ENCODE measurements at places on chromosomes 13 and 19.

DNA sequence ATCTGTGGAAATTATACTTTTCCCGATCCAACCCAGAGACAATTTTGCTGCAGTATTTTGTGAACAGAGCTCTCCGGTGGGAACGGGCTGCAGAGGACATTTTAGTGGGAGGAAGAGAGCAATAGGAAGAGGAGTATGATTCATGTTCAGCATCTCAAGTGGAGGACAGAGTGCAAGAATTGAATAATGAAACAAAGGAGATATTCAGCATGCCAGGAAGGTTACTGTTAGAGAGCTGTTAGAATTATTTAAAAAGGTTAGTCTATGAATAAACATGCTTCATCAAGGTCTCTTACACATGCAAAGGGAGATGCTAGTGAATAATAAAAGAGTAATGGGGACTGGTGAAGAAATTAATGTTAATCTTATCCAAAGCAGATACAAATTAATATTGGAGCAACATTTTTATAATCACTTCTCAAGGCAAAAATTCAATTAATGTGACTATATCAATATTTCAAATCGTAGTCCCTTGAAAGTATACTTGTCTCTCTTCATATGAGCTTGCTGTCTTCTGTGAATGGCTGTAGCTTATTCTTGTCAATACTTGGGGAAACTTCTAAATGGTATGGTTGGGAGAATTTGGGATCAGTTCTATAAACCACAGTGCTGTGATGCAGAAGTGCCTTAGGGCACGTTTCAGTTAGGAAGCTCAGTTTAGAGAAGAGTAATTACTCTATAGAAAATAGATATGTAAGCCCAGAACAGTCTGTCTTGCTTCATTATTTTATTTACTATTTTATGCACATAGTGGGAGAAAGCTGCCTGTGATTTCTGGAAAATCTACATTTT is 1165.8 kb downstream of the OLFM4 start:
- no peak for DNase-seq

DNA sequence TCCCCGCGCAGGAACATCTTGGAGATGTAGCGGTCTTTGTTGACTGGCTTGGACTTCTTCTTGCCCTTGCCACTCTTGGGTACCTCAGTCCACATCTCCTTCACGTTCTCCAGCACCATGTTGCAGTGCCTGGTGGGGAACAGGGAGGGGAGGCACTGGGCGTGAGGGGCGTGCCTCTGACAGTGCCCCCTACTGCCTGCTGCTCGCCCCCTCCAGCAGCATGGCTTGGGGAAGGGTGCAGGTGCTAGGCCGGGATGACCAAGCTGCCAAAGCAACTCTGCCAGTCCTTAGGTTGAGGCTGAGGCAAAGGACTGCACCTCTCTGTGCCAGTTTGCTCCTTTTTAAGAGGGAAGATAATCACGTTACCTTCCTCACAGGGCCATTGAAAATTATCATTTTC is 4.2 kb downstream of the SNRPD2 start:
- DNase-seq: no peak

GRCh38 chr19:17090583-17090982 is 15.0 kb downstream of the MYO9B start:
- no peak for DNase-seq

- no peak for DNase-seq
These were observed 6.4 kb downstream of the NFIX start for GRCh38 chr19:13001502-13002165.

GRCh38 chr13:35961002-35961401 is 170.2 kb downstream of the DCLK1 start:
- no peak for DNase-seq

GRCh38 chr13:59527500-59527899 is 636.2 kb downstream of the DIAPH3 start:
- DNase-seq: no peak

- DNase-seq: no peak
These were observed 17.5 kb upstream of the PROZ start for GRCh38 chr13:113140677-113141600.

DNA sequence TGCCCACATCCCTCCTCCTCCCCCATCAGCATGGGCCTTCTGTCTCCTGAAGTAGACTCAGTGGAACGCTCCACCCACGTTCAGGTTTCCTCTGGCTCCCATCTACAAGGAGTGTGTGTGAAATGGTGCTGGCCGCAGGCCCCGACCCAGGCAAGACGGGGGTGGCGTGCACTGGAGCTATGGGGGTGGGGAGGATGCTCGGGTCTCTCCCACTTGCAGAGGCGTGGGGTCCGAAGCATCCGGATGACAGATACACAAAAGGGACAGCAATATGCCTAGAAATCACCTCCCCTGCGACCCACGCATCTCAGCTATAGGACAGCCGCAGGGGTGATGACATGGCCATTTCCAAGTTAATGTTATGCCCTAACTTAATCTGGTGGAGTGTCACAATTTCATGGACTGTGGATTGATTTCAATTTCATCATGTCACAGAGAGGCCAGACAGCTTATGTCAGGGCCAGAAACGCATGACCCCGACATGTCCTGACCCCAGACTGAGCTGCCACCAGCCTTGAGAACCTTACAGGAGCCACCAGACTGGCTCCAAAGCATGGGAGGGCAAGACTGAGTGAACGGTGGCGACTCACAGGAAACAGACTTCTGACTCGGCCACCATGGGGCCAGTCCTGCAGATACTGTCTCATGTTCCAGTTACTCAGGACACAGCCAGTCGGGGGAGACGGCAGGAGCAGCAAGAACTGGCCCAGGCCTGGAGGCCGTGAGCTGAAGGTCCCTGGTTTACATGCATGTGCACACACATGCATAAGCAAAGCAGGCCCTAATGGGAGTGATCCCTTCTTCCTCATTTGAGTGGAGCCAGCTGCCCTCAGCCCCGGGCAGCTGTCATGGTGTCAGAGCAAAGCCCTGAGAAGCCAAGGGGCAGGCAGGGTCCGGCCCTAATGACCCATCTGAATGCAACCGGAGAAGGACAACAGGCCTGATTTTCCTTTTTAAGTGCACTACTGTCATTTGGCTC is 82.2 kb downstream of the SLC7A1 start:
- DNase-seq: no peak

GRCh38 chr19:43789029-43789428 is 8.3 kb upstream of the KCNN4 start:
- DNase-seq: no peak

DNA sequence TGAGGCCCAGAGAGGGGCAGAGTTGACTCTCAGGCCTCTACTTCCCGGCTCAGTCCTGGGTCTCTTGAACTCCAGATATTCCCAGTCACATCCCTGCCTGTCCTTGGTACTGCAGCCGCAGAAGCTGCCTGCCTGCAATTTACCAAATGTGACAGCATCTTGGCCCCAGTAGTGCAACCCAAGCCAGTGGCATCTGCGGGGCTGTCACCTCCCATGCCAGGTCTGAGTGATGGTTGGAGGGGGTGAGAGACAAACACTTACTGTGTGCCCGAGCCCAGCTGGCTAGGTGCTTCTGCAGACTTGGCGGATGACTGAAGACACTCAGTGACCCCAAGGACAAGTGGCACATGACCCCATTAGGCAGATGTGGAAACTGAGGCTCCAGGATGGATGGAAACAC is 18.4 kb downstream of the ZNRF4 start:
- no peak for DNase-seq

GRCh38 chr19:44003461-44004009 is 778 bp downstream of the ZNF230 start:
- DNase-seq: no peak

DNA sequence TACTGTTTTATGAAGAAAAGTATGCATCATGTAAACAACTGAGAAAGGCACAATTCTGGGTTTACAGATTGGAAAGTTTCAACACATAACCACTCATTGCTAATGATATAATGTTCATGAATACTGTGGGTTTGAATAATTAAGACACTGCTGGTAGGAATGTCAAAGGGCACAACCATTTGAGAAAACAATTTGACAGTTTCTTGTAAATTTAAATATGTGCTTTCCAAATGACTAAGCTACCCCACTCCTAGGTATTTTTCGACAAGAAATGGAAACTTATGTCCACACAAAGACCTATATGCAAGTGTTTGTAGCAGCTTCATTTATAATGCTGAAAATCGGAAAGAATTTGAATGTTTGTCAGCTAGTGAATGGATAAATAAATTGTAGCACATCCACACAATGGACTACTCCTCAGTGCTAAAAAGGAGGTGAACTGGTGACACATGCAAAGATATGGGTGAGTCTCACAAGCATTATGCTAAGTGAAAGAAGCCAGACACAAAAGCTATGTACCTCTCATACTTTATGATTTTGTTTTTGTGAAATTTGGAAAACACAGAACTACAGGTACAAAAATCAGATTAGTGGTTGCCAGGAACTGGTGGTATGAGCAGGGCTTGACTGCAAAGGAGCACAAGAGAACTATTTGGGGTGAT is 44.8 kb upstream of the FLT1 start:
- DNase-seq: no peak

DNA sequence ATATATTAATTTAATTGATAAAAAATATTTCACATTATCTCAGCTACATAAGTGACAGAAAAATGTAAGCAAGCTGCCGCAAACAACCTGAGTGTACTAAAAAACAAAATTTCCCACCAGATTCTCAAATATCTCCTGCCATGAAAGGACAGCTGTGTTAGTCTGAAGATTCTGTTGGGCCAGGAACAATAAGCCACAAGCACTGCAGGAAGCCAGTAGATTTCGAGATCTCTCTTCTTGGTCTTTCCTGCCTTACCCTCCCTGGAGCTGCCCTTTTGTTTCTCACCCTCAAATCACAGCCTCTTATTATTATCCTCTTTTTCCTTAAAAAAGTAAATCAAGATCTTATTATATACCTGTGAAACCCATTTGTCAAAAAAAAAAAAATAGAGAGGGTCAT is 165.6 kb downstream of the EFNB2 start:
- DNase-seq: no peak

DNA sequence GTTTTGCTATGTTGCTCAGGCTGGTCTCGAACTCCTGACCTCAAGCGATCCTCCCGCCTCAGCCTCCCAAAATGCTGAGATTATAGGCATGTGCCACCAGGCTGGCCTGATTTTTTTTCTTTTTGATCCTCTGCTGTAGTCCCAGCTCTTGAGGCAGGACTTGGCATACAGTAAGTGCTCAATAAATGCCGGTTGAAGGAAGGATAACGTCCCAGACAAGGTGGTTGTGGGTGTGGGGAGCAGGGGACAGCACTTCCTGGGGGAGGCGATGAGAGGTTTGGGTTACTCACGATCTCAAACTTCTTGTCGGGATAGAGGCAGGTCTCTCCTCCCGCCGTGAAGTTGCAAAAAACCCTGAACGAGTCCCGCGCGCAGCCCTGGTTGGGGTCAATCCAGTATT is 29.7 kb upstream of the OLFM2 start:
- DNase-seq: no peak

- no peak for DNase-seq
These were observed 21.3 kb downstream of the NUMBL start for GRCh38 chr19:40668991-40669614.

- no peak for DNase-seq
These were observed 2480.8 kb downstream of the PCDH9 start for GRCh38 chr13:64749301-64749700.

GRCh38 chr13:80296638-80297037 is 44.3 kb downstream of the SPRY2 start:
- DNase-seq: no peak

- DNase-seq: no peak
These were observed at the start of gene WTIP for GRCh38 chr19:34480971-34481841. TSS of gene WTIP (plus strand) at chr19:34481758. CDS start at chr19:34481975, 217 bp downstream.

DNA sequence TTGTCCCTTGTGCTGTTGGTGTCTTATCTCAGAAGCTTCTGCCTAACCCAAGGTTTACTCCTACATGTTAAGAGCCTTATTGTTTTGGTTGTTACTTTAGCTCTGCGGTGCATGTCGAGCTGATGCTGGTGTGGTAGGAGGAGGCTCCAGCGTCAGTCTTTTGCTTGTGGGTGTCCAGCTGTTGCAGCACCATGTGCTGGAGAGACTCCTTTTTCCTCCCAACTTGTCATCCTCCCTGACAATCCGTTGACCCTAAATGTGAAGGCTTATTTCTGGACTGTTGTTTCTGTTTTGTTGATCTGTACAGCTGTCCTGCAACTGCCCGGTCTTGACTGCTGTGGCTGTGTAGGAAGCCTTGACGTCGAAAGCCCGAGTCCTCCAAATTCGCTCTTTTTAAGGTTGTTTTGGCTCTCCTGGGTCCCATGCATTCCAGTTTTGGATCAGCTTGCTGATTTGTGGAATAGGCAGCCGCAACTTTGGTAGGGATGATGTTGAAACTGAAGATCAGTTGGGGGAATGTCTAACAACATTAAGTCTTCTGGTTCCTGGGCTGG is 15.3 kb downstream of the NAXD start:
- no peak for DNase-seq

DNA sequence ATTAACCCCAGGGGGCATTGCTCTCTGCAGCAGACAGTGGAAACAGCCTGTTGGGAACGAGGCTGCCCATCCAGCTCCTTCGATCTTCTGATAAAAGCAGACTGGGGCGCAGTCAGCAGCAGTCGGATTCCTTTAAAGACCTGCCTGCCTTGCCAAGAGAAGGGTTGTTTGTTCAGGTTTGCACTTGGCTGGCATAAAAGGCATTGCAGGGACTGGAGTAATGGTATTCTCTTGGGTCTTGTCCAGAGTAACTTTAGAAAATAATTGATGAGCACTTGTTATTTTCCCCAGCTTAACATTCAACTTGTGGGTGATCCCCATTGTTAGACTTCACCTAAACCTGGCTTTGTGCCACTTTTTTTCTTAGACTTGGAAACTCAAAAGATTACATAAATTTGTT is 67.3 kb upstream of the SLC10A2 start:
- DNase-seq: no peak

GRCh38 chr13:85709721-85710120 is 89.5 kb downstream of the SLITRK6 start:
- DNase-seq: no peak

- no peak for DNase-seq
These were observed 2526.0 kb downstream of the PCDH9 start for GRCh38 chr13:64704121-64704649.

GRCh38 chr13:77026861-77027621 is at the start of gene FBXL3:
TSS of gene FBXL3 (minus strand) at chr13:77027159. CDS start at chr13:77021860, 5,299 bp downstream.
- peak; percentile 50 for DNase-seq

DNA sequence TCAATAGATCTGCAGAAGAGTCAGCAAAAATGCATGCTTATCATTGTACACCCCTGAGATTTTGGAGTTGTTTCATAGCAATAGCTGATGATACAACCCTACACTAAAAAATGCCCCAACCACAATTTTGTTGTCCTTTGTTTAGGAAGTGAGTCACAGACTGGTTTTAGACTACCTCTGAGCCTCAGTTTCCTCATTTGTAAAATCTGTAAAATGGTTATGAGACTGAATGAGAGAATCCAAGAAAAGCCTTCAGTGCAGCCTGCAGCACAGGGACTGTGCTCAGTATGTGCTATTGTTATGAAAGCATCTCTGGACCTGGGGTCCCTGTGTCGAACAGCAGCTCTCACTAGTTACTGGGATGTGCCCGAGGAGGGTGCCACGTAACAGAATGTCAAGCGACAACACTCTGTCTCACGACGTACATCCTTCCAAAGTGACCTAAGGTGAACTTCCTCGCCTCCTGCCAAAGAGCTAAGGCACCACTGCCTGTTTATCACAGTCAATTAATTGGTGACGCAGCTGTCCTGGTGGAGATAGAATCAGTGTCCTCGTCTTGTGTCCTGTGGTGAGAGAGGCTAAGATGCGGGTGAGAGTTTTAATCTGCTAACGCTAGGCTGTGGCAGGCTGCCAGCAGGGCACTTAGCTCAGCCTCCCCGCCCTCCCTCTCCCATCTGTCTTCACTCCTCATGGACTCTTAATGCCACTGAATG is 18.1 kb downstream of the DHRS12 start:
- no peak for DNase-seq

GRCh38 chr13:62092949-62093348 is 677.3 kb upstream of the PCDH20 start:
- DNase-seq: no peak

All from stimulated activated CD4-positive, alpha-beta T cell treated with anti-CD3 and anti-CD28 coated beads, Interleukin-1b, Interleukin-23, amount 100 ng/mL, for 1 hour (primary cell).